ENCODE measurements at places on chromosomes 4 and X.

- DNase-seq: no peak
Measured at GRCh38 chr4:100879471-100879870, 361.6 kb upstream of the EMCN start.

GRCh38 chr4:77454858-77455257 is 150.8 kb upstream of the CXCL13 start:
- no peak for DNase-seq

DNA sequence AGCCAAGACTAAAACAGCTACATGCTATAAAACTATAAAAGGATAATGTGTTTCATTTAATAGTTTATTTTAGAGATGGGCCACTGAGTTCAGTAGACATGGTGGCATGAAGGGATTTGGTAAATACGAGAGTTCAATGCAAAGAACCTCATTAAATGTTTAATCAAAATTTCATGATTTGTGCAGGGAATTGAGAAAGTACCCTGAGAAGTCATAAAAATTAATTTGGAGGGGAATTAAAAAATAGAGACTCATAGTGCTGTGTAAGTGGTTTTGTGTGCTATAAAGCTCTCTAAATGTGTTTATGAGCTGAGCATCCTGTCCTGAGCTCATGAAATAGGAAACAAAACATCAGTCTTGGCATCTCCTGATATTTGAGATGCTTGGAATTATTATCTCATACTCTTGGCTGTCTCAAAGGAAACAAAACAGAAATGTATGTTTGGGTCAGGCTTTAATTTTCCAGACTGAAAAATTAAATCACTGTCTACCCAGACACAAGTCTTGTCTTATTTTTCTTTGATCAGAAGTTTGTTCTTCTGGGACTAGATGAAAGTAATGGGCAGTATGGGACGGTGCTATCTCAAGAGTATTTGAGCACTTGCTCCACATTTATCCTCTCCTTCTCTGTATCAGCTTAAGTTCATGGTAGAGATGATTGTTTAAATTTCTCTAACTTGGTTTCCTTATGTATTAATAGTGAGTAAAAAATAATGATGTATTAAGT is 38.0 kb upstream of the EMCN start:
- no peak for DNase-seq

DNA sequence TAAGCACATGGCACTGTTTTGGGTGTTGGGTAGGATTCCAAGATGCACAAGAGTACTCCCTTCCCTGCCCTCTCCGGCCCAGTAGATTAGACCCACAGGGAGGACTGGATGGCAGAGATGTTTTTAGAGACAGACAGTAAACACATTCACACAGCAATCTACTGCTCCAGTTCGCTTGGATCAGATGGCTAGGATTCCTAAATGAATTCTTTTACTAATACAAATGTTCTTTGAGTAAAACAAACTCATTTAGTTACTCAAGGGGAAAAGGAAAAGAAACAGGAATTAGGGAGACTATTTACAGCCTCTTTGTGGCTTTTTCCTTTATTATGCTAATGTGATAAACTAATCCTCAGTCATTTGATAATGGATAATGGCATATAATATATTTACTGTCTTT is 5.9 kb downstream of the SNX25 start:
- DNase-seq: no peak

DNA sequence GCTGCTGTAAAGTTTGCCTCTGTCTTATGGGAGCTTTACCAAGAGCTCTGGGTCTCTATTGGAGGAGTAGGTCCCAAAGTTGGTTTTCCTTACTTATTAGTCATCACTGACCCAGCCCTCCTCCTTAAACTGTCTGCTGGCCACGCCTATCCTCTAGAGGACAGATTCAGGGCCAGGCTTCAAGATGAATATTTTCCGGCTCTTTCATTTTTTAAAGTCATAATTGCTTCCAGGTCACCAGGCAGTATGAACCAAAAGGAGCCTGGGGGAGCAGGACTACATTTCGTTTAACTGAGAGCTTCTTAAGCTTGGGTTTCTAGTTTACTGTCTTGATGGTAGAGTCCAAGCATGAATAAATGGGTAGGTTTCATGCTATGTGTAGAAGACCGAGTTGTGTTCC is 13.7 kb downstream of the BCORL1 start:
- DNase-seq: no peak

- no peak for DNase-seq
Measured at GRCh38 chrX:26672571-26672970, 456.6 kb downstream of the MAGEB5 start.

GRCh38 chr4:39061457-39061856 is 575 bp upstream of the KLHL5 start:
- DNase-seq: no peak

GRCh38 chr4:21806991-21807390 is 141.6 kb downstream of the KCNIP4 start:
- no peak for DNase-seq

DNA sequence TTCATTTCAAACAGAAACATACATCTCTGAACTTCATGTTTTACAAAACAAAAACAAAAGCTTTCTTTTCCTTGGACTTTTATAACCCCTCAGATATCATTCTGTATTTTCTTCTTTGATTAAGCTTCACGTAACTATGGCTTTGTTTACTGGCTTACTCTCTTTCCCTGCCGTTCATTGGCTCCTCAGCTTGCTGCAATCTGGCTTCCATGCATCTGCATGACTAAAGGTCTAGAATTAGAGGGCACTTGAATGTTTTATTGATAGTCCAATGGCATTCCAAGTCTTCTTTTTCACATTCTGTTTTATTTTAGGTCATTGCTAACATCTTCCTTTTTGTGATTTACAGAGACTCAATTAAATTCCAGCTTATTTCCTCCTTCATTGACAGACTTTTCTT is 487.6 kb downstream of the GRXCR1 start:
- DNase-seq: no peak

DNA sequence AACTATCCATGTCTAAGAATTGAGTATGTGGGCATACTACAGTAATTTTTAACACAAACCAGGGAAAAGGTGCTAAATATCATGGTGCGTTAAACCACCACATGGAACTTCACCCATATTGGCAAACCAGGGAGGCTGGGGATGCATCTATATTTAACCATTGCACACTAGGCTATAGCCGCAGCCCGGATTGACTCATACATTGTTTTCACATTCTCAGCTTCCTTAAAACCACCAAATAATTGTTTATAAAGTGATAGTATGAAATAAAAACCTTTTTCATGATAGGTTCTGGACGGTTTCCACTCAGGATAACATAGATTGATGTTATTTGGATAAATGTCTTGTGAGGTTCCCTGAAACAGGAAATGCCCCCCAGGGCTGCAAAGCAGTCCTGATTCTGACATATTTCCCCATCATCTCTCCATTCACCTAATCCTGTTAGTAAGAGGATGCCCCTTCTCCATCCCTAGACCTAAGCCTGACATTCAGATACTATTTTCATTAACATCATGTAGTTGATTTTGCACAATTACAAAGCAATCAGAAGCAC is 7.9 kb downstream of the COL25A1 start:
- no peak for DNase-seq

DNA sequence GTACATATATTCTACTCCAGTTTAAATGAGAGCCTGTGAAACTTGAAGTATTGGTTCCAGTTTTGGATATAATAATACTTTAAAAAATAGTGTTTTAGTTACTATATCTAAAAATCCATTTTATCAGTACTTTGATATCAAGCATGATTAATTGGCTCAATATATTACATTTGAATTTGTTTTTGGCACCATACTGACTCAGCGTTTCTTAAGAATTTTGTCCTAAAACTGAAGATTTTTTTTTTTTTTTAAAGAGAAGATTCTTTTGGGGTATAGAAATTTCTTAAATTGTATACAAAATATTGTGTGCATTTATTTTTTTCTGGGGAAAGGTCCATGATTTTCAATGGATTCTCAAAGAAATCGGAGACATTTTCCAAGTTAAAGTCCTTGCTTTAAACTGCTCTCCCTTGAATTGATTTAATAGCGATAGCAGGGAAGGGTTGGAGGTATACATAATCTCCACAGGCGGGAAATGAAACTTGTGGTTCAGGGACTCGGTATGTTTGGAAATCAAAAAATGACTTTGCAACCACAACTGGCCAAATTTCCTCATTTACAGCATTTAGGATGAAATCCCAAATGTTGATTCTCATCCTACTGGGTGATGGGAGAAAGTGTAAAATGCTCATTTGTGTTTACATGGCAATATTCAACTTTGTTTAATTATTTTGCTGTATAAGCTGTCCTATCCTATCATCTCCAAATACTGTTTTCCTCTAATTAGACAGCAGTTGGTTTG is 62.3 kb downstream of the TMA16 start:
- no peak for DNase-seq

- DNase-seq: no peak
Measured at GRCh38 chrX:21958916-21959315, 18.4 kb downstream of the SMS start.

DNA sequence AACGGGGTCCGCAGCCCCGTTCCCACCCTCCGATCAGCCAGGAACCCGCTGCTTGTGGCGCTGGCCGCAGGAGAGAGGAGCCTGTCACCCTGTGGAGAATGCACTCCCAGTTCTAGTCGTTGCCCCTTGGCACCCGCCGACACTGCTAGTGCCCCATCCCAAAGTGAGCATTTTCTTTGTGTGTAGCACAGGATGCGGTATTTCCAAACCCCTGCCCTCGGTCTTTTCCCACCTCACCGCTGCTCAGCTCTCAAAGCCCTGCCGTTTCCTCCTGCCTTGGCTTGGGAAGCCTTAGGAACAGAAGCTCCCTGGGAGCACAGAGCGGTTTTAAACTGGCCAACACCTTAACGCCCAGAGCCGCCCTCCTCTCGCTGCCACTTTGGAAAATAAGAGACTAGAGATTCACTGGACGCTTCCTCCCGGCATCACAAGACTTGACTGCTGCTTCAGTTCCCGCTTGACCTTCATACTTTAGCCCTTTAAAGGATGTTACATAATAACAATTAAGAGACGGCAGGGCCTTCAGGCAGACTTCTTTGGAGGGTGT is 772 bp downstream of the CYP4V2 start:
- no peak for DNase-seq

GRCh38 chrX:44227991-44228390 is 115.5 kb downstream of the EFHC2 start:
- no peak for DNase-seq

GRCh38 chr4:92994727-92995126 is 691.0 kb downstream of the GRID2 start:
- no peak for DNase-seq

GRCh38 chrX:132068405-132068804 is 45.3 kb downstream of the STK26 start:
- DNase-seq: no peak

DNA sequence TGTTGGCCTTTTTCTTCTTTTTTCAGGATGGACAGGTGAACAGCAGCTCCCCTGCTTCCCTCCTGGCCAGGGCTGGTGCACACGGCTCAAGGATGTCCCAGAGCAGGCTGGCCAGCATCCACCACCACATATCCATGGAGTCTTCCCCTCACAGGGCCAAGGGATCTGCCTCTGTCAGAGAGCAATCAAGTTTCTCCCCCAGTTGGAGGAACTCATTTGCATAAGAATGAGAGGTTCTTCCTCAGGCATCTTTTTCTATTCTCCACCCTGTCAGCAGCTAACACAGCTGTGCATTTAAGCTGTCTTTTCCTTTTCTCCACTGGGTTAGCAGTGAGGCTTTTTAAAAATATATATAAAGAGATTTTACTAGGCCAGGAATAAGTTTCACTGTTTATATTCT is 143.8 kb downstream of the ANAPC10 start:
- no peak for DNase-seq

- no peak for DNase-seq
Measured at GRCh38 chr4:160563552-160564282, 1460.8 kb downstream of the RAPGEF2 start.

DNA sequence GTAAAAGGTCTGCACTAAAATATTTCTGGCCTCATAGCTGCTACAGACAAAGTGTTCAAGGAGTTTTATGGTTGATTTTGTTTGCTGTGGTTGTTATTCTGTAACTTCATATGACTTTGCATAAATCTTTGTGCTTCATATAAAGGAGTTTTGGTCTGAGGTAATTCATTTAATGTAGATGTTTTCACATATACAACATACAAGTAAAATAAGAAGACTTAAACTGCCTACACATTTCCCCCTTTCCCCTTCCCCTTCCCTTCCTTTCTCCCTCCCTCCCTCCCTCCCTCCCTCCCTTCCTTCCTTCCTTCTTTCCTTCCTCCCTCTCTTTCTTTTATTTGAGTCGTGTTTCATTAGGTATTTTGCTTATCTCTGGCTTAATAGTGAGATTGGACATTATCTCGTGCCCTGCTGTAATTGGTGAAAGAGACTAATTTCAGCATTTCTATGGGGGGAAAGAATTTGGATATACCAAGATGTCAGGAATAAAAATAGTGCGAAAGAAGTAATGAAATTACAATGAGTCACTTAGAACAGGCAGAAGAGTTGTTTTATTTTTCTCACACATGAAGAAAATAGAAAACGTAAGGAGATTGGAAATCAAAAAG is 144.9 kb upstream of the MAD2L1 start:
- no peak for DNase-seq

DNA sequence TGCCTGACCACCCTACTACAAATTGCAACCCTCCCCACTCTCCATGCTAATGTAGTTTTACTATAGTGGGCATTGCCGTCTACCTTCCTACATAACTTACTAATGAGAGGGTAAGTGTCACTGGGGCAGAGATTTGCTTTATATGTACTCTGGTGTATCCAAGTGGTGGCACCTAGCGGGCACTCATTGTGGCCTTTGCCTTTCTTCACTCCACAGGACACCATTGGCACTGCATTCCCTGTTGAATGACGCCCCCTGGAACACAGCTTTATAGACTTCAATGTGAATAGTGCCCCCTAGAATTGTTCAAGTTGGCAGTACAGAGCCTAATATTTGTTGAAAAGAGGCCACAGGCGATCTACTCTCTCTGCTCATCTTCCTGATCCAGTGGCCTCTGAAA is 215.8 kb downstream of the MID1IP1 start:
- no peak for DNase-seq

DNA sequence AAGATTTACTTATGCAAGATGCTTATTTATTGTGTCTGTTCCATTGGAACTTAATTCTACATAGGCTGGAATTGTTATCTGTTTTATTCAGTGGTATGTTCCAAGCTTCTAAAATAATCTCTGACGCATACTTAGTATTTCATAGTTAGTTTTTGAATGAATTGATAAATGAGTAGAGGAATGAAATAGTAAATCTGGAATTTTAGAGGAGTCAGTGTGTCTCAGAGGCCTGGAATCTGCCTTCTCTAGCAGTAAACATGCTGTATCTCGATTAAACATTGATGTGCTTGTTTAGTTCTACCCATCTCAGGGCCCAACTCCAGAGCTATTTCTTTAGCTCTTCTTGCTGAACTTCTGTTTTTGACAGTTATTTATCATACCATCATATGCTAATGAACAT is 154.2 kb upstream of the MAGEC2 start:
- no peak for DNase-seq
